ENCODE measurements at places on chromosomes 12 and 14.

DNA sequence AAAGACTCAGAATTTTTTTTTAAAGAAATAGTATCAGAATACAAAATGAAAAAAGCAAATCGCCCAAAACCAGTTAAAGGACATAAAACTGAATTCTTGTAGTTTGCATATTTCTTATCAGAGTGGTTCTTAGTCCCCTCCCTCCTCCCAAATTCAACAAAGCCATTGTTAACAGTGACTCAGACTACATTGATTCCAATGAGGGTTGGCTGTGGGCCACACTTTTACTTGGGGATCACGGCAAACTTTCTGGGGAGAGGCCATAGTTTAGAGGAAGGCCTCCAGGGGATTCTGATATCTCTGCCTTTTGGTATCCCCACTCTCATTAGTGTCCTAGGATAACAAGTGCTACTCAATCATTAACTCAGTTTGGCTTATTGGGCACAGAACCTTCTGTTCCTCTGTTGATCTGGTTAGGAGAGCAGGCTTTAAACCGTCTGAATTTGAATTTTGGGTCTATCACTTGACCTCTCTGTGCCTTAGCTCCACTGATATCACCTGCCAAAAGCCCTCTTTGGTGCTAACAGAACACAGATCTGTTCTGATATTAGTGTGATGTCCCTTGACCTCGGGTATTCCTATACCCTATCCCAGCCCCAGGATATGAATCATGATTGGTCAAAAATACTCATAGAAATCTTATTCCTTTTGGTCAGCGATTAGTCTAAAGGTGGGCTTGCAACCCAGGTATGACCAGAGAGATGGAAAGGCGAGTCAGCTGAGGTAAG, 45.2 kb upstream of the APPL2 start:
- DNase-seq = no peak

DNA sequence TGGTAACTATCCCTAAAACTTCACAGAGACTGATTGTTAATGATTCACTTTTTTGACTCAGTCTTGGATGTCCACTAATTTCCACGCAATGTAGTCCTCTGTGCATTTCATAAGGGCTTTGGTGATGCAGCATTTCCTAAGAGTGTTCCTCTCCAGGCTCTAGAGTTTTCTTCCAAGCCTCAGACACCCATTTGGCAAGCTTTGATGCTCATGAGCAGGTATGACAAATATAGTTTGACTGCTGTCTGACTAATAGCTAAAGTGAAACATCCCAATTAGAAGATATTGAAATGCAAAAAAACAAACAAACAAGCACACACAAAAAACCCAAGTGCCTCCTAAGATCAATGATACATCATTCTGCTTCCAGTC, 1.5 kb upstream of the VAMP1 start:
- no peak for DNase-seq

GRCh38 chr14:73465823-73466532, 7.6 kb upstream of the NUMB start:
- no peak for DNase-seq

DNA sequence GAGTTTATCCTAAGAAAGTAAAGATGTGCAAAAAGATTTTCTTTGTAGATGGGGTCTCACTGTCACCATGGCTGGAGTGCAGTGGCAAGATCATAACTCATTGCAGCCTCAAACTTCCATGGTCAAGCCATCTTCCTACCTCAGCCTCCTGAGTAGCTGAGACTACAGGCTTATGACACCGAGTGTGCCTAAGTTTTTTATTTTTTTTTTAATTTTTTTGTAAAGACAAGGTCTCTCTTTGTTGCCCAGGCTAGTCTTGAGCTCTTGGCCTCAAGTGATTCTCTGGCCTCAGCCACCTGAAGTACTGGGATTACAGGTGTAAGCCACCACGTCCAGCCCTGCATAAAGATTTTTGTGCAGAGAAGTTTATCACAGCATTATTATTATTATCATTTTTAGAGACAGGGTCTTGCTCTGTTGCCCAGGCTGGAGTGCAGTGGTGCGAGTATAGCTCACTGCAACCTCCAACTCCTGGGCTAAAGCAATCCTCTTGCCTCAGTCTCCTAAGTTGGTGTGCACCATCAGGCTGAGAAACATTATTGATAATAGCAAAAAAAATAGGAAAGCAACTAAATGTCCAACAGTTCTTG, 19.3 kb upstream of the MDM2 start:
- DNase-seq = no peak

All from stimulated activated effector memory CD8-positive, alpha-beta T cell treated with anti-CD3 and anti-CD28 coated beads, Interleukin-12 subunit alpha, Interleukin-12 subunit beta, amount 100 ng/mL, for 72 hours (primary cell).